ENCODE measurements at places on chromosomes 2 and 18.

DNA sequence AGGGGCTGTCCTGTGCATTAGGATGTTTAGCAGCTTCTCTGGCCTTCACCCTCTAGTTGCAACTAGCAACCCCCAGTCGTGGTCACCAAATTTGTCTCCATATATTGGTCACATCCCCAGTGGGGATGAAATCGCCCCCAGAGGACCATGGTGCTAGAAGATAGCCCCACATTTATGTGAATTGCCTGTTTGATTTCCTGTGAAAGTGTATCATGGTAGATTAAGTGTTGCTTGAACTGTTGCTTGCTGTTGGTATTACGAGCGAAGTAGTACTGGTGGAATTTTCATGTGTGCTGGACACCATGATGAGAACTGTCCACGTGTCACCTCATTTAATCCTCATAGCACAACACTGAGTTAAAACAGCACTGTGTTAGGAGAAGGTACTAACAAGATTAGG is 59.4 kb downstream of the TSPYL6 start:
- no peak for DNase-seq

GRCh38 chr2:194445226-194445625 is 1211.8 kb upstream of the SLC39A10 start:
- DNase-seq: no peak

DNA sequence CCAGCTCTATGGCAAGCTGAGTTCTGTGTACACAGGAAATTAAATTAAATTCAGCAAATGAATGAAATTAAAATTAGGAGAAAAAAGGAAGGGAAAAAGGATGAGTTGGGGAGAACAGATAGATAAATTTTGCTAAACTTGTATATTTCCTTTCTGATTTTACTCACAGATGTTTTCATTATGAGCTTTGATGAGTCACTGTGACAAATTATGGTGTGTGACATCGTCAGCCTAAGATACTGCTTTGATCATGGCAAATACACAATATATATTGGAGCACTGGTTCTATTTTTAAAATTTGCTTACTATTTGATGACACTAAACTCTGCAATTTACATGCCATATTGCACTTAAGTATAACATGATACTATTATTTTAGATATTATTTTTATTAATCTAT is 464.6 kb upstream of the SPHKAP start:
- no peak for DNase-seq

DNA sequence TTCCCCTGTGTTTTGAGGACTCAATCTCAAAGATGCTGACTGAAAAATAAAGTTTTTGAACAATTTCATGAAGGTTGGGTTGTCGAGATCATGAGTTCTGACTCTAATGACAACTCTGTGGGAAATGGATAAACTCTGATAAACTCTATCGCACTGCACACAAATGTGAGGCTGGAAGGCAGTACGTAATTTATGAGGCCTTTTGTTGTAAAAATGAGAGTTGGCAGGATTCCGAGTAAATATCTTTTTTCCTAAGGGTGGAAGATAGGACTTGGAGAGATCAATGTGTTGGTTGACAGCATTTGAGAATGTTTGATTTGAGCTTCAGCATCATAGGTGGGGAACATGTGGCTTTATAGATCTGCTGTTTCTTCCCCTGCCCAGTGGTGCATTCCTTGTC is 90.4 kb downstream of the SPTBN1 start:
- DNase-seq: no peak

DNA sequence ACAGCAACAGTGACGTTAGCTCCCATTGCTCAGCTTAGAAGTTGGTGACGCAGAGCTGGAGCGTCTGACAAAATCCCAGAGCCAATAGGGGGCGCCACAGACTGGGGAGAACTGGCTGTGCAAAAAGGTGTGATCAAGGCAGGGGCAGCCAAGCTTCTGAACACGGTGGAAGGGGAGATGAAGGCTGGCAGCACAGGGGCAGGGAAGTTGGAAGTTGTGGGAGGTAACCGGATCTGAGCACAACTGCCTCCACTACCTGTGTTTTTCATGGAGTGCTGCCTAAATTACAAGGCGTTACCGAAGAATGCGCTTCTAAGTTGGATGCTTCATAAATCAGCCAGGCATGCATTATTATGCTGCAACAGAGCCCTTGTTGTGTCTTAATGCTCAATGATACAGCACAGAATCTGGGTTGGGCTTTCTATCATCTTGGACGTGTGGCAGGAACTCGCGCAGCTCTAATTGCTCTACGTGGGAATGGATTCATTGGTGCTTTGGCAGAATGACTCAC is 370.0 kb downstream of the SLC4A3 start:
- no peak for DNase-seq

DNA sequence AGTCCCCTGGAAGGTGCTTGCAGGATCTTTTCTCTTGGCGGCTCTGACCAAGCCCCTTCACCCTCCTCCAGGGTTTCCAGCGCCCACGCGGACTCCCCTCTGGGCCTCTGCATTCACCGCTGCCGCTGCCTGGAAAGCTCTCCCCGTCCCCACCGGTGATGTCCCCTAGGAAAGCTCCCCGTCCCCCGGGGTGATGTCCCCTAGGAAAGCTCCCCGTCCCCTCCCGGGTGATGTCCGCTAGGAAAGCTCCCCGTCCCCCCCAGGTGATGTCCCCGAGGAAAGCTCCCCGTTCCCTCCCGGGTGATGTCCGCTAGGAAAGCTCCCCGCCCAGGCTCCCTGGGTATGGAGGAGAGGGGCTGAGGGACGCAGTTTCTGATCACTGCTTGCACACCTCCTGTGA is 27.9 kb downstream of the ZAP70 start:
- DNase-seq: no peak

- DNase-seq: no peak
Measured at GRCh38 chr2:141647353-141647752, 483.5 kb downstream of the LRP1B start.

DNA sequence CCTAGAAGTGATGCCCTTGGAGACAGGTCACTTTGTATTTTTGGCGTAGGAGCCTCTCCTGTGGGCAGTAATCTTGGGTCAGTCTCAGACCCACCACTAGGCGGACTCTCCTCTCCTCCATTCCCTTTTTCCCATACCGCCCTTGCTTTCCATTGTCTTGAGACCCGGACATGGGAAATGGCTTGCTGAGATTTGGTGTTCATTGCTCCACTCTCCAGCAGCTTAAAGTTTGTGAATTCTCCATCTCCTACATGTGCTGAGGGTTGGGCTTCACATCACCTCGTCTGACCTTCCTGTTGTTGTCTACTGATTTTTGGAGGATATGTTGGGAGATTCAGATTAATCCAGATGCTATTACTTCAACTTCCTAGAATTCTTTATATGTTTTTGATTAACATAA is 159.2 kb upstream of the RAB12 start:
- no peak for DNase-seq

GRCh38 chr18:77985526-77986281 is 736.1 kb downstream of the GALR1 start:
- DNase-seq: no peak

GRCh38 chr18:68391801-68392200 is 323.1 kb downstream of the TMX3 start:
- no peak for DNase-seq

DNA sequence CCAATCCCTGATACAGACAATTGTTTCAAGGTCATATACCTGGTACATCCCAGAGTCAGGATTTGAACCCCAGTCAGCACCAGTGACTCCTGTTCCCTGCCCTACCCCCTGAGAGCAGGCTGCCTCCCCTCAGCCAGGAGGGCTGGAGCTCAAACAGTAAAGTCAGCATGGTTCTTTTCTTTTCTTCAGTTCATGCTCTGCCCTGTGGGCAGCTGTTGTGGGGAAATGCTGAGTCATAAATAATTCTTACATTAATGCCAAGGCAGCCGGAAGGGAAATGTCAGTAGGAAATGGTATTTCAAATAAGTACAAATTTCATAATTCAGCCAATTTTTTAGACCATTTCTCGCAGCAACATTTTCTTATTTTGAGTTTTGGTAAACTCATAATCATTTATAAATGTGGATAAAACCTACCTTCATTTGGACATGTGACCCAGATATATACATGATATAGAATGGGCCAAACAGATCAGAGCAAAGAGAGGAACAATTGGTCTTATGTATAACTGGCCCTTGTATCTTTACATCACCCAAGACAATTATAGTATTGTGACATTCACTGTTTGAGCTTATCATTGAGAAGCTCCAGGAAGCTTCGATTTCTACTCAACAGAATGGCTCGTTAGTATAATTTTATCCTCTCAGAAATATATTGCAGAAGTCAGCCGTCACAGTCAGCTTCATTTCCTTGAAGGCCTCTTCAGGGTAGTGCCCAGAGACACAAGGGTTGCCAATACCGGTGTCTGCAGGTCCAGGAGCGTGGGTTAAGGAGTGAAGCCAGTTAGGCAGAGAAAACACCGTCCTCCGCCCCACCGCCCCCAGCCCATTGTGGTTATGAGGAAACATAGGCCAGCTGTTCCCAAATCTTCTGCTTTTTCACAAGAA is 28.0 kb upstream of the SCYGR1 start:
- DNase-seq: no peak

GRCh38 chr2:165794536-165794928 is 485 bp upstream of the GALNT3 start:
- DNase-seq: no peak

DNA sequence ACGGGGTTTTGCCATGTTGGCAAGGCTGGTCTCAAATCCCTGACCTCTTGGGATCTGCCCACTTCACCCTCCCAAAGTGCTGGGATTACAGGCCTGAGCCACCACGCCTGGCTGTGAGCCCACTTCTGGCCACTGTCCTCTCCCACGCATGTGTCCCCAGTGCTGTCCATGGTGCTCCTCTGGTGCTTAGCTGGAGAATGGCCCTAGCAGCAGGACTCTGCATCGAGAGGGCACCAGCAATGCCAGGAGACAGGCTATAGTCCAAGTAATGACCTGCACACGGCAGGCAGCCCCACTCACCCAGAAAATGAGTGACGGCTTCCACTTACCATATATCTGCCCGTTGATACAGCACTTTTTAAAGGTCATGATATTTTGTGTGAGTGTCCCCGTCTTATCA is 66.3 kb upstream of the NARS1 start:
- no peak for DNase-seq

GRCh38 chr2:111246620-111247061 is 125.9 kb downstream of the BCL2L11 start:
- DNase-seq: no peak
